Keratinocyte (primary cell): ENCODE measurements at places on chromosomes 16 and 17.

DNA sequence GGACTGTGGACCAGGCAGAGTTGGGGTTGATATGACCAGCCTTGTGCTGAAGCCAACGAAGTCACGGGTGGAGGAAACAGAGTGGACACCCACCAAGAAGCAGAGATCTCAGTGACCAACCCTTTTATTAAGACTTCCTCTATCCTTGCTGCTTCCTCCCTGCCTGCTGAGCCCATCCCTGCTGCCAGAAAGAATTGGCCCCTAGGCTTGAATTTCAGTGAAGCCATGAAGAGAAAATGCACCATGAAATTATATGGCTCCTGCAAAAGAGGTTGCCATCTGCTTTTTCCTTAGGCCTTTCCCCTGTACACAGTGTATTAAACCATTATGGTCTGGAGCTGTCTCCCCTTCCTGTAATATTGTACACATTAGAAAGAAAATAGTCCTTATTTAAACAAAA lies 246.7 kb downstream of the HS3ST3B1 start:
- no peak for DNase-seq

DNA sequence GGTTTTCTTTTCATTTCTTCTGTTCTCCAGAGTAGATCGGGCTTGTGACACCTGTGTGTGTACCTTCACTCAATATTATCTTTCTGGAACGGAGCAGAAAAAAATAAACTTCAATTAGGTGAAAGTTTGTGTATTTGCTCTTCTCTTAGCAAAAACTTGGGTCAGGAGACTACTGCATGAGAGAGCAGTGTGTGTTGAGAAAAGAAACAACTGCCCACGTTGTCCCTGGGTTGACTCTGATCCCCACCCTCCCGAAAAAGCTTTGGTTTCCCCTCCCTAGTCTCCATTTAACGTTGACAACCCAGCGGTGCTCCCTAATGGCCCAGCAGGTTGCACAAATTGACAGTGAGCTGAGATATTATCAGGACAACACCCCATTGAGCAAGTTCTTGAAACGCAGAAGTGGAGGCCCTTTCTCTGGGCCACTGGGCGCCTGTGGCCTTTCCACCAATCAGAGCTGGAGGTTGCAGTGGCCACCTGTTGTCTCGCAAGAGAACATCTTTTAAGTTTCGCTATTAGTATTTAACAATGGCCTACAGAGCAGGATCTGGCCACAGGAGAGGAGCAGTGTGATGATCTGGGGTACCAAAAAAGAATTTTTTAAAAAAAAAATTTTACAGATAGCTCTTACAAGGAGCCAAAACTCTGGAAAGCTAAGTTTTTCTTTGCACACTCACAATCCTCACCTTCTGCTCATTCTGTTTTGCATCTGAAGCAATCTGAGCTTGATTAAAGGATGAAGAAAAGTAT lies 1.5 kb upstream of the TOX3 start:
- DNase-seq = no peak

DNA sequence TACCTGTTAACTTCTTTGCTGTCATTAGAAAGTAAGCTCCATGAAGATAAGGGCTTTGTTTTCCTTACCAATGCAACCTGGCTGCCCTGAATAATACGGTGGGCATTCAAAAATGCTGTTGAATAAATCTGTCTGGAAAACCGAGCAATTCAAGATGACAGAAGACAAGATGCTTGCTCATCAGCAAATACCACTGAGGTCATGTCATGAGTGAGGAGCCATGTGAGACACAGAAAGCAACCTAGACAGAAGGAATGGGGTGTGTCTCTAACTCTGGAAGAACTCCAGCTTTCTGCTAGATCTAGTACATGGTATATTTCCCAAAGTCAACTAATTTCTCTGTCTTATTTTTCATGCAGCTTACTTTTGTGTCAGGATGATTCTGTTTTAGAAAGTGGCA lies 64.2 kb downstream of the STH start:
- peak; percentile 66 for DNase-seq

GRCh38 chr16:566475-567372 lies at the start of gene NHLRC4:
NHLRC4 (plus strand) TSS chr16:567005; CDS start chr16:568048, 1,043 bp downstream.
- DNase-seq = no peak

- no peak for DNase-seq
Observed at GRCh38 chr17:51010173-51010675, 110.4 kb downstream of the SPAG9 start.

DNA sequence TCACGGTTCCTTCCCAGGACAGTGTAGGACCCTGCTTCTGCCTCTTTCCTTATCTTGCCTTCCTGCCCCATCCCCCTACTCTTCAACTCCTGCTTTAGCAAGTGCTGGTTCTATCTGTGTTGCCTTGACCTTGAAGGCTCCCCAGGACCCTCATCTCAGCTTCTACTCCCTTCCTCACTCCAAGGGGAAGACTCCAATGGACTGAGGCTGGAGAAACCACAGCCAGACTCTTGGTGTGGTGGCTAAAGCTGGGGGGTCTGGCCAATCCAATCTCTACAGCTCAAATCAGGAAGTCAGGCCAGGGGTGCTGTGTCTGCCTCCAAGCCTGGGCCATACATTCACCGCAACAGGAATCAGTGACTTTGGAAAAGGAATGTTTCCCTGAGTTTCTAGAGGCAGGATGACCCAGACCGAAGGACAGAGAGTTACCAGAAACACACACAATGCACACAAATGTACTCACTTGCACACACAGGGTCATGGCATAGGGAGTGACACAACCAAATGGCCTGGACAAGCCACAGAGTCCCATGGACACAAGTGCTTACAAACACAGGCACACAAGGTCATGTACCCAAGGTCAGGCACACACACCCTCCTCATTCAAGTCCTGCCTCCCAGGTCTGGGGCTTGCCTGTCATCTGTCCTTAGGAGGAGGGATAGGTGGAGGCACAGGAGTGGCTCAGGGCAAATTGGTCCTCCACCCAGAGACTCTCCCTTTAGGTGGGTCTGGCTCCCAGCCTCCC lies 1.7 kb upstream of the HSD11B2 start:
- DNase-seq = no peak

DNA sequence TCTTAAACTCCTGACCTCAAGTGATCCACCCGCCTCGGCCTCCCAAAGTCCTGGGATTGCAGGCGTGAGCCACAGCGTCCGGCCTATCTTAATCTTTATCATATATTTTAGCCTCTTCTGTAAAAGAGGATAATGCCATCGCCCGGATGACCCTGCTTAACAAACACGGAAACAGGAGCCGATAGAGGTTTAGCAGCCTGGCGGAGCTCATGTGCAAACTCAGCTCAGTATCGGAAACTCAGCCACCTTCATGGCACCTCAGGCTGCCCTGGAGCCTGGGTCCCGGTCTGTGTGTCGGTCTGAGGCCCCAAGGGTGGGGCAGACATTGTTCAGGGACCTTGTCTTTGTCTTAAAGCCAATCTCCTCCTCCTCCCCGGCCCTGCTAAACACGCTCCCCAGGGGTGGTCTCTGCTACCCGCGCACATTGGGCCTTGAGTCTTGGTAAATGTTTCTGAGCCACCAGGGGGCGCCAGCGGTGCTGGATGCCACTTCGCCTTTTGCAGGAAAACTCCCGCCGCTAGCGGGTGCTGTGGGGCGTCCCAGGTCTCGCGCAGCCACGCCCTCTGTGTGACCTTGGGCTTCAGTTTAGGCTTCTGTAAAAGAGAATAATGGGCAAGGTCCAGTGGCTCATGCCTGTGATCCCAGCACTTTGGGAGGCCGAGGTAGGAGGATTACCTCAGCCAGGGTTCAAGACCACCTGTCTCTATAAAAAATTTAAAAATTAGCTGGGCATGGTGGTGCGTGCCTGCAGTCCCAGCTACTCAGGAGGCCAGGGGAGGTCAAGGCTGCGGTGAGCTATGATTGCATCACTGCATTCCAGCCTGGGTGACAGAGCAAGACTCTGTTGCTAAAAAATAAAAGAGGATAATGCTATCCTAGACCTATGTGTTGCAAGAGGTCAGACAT lies 2.7 kb downstream of the CETP start:
- no peak for DNase-seq

DNA sequence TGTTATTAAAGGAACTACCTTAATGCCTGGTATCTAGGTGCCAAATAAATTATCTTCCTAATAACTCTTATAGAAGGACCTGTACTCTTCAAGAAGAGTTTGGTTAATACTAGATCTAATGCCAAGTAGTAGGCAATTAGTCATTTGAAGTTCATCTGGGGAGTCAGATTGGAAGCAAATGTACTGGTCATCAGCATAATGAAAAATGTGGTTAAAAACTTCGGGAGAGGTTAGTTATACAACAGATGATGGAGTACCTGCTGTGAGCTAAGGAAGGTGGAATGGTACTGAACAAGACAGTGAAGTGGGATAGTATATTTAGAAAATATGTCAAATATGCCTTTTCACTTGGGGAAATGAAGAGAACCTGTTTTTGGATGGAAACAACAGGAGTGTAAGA lies 49.2 kb downstream of the TNRC6A start:
- DNase-seq = no peak

DNA sequence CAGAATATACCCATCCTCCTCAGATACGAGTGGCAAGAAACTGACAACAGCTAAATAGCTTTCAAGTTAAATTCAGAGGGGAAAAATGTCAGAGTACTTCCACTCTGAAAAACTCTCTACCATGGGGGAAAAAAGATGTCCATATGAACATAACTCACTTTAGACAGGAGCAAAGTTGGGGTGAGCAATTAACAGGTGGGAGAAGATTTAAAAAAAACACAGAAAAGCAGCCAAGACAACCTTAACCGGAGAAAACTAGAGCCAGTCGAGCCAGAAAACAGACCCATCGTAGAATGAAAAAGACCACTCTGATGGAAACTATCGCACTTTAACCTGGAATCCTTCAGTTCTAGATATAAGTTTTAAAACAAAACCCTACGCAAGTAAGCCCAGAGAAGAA lies 833 bp downstream of the TERF2 start:
- no peak for DNase-seq

- peak; percentile 50 for DNase-seq
Observed at GRCh38 chr17:28878981-28879380, 18.6 kb downstream of the FLOT2 start.

DNA sequence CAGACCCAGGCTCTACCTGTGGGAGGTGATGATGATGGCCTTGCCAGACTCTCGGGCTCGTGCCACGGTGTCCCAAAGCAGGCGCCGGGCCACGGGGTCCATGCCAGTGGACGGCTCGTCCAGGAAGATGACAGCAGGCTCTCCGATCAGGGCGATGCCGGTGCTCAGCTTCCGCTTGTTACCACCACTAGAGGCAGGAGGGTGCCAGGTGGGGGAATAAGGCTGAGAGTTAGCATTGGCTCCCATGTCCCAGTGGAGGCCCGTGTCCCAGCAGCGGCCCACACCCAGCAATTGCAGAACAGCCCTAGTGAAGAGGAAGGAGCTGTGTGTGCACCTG lies 10.3 kb upstream of the RNPS1 start:
- no peak for DNase-seq

GRCh38 chr17:2244545-2245525 lies 58.8 kb downstream of the SMG6 start:
- no peak for DNase-seq

DNA sequence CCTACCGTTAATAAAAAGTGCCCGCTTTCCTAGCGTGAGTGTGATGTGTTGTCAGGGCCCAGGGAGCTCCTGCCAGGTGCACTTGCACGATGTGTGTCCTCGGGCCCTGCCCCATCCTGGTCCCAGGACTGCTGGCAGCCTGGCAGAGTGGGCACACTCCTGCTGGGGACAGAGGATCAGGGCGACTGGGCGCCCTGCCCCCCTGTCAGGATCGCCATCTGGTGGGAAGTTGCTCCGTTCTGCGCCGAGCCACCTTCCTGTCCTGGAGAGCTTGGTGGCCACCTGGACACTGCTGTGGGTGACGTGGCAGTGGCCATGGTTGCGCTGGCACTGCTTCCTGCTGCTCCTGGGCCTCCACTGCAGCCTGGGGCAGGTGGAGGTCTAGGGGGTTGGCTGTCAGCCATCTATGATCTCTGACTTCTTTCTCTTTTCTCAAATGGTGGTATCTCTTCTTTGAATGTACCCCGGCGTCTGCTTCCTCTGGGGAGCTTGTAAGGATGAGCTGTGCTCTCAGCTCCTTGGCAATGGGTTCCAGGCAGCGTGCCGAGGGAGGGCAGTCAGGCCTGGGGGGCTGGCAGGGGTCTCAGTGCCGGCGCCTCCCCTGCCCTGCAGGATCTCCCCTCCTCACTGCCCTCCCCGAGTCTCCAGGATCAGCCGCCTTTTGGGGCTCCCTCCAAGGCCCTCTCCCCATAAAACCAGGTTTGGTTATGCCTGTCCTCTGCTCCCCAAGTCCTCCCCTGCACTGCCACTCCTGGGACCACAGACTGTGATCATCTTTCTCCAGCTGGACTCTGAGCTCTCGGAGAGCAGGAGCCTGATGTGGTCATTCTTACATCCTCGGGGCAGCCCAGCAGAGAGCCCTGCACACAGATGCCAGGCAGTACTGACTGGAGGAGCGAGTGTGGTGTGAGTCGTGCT lies 76.9 kb downstream of the AMFR start:
- DNase-seq = no peak

GRCh38 chr16:79640513-79641360 lies 40.2 kb upstream of the MAF start:
- no peak for DNase-seq

- no peak for DNase-seq
Observed at GRCh38 chr16:28858421-28858820, 5.2 kb upstream of the SH2B1 start.

DNA sequence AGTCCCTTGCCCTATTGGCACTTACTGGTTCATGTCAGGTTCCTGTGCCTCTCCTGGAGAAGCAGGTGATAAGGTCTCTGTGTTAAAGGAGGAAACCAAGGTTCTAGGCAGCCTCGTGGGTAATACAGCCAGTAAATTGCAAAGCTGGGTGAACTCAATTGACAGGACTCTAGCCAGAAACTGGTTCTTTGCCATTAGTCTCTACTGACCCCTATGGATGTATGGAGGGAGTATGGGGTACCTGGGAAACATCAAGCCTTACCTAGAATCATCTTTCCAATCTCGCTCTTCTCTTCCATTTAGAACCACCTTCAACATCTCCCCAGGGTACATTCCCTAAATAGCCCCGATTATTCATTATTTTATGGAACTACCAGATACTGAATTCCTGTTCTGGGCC lies 169.3 kb downstream of the CDH13 start:
- no peak for DNase-seq

- no peak for DNase-seq
Observed at GRCh38 chr17:36506831-36507230, 20.4 kb downstream of the ZNHIT3 start.

GRCh38 chr17:79799538-79800324 lies 2.9 kb upstream of the CBX8 start:
- DNase-seq = no peak

GRCh38 chr16:61270726-61271125 lies 765.5 kb downstream of the CDH8 start:
- no peak for DNase-seq
